ENCODE measurements at places on chromosomes 16 and 17.

DNA sequence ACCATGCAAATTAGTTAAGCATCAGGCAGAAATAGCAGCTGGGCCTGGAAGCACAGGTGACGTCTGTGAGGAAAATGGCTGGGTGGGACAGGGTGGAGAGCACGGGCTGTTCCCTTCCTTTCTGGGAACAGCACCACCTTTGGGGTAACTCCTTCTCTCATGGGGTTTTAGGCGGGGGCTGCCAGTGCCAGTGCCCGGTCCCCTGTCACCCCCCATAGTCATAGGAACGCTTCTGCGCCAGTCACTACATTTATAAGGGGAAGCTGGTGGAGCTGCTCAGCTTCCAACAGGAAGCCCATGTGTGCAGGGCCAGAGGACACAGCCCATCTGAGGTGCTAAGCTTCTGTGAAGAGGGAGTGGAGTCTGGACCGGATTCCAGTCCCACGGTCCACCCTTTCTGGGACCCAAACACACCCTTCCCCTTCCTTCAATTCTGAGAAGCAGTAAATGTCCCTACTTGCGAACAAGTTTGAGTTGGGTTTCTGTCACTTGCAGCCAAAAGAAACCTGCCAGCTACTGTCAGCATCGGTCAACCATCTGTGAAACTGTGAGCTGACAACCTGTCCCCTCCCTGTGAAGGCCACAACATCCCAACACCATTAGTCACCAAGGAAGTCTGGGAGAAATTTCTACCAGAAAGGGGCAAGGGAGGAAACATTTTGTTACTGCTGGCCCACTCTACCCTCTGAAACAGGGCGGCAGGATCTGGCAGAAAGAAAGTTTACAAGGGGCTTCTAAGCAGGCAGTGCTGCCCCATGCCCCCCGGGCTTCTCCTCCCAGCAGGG, 86.0 kb upstream of the AMZ2 start:
- no peak for DNase-seq

GRCh38 chr16:68230176-68230571, 5.8 kb downstream of the ESRP2 start:
- no peak for DNase-seq

DNA sequence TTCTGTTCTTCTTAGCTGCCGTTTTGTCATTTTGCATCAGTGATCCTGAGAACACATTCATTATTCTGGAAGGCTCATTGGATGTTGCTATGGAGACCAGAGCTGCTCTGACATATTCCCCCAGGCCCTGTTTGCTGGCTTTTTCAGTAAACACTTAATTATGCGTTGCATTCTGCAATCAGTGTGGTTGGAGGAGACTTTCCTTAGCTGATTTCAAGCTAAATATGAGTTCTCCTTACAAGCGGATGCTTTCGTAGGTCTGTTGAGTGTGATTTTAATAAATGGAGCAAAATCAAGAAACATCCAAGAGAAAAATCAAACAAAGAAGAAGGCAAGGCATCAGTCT, 38.2 kb upstream of the NUDT7 start:
- DNase-seq = no peak

DNA sequence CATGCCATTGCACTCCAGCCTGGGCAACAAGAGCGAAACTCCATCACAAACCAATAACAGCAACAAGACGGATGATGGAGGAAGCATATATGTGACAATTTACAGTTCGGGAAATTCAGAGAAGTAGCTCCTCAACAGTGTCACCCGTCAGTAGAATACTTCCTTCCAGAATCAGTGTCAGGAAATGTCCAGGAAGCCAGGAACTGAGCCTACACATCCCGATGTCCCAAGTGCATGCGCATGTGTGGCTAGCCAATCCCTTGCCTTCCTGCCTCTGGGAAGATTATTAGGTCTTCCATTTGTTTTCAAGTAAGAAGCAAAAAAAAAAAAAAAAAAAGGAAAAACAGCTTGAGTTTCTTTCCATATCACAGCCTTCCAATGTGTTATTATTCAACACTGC, 1.4 kb upstream of the PITPNC1 start:
- no peak for DNase-seq

- no peak for DNase-seq
Measured at GRCh38 chr17:78722246-78722761, 59.8 kb downstream of the CYTH1 start.

GRCh38 chr17:29469276-29469675, 79.1 kb downstream of the TAOK1 start:
- DNase-seq = no peak

DNA sequence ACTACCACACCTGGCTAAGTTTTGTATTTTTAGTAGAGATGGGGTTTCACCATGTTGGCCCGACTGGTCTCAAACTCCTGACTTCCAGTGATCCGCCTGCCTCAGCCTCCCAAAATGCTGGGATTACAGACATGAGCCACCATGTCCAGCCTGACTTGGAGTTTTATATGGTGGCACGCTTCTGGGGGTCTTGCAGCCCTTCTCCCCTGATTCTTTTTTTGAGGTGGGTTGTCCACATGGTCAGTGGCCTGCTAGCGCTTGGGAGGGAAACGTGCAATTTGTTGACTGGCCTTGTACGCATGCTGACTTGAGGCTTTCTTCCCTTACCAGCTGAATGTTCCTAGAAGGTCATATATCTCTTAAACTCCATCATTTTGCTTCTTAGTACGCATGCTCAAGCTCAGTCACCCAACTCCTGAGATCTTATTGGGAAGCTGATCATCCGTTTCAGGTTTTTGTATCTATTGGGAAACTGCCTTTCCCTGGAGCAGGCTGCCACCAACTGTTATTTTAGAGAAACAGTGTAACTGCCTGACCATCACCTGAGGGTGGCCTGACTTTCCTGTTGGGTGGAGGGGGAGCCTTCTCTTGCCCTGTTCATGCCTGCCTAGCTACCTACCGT, 13.7 kb upstream of the LDHD start:
- no peak for DNase-seq

DNA sequence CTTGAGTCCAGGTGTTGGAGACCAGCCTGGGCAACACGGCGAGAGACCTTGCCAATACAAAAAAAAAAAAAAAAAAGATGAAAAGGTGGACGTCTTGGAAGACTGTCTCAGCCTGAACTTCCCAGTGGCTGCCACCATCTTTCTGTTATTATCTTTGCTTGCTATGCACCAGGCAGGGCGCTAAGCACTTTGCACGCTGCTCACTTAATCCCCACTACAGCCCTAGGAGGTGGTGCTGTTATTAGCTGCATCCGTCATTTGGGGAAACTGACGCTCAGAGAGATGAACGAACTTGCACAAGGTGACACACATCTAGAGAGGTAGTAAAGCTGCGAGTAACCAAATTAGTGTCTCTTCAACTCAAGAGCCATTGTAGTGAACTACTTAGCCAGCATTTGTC, 708 bp upstream of the CPPED1 start:
- DNase-seq = no peak

GRCh38 chr17:33515974-33516373, 222.9 kb upstream of the ASIC2 start:
- DNase-seq = no peak

DNA sequence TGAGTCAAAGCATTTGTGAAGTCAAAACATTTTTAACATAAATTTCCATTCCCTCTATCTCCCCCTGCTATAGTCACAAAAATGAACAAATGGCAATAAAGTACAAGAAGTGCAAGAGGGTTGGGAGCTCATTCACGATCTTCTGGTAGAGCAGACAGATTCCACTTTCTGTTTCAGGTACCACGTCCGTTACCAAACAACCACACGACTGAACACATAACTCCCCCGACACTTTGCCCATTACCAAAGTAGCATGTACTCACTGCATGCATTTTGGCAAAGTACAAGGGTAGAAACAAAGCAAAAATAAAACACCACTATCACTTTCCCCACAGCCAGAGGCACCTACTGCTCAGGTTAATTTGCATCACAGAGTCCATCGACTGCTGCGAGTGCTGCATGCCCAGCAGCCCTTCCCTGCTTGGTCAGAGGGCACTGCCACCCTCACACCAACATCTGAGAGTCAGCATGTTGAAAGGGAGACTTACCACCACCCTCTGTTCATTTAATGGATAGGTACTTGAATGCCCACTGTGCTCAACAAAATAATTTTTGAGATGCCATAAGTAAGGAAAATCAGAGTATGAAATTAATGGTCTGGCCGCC, 150.3 kb upstream of the AXIN2 start:
- DNase-seq = no peak

DNA sequence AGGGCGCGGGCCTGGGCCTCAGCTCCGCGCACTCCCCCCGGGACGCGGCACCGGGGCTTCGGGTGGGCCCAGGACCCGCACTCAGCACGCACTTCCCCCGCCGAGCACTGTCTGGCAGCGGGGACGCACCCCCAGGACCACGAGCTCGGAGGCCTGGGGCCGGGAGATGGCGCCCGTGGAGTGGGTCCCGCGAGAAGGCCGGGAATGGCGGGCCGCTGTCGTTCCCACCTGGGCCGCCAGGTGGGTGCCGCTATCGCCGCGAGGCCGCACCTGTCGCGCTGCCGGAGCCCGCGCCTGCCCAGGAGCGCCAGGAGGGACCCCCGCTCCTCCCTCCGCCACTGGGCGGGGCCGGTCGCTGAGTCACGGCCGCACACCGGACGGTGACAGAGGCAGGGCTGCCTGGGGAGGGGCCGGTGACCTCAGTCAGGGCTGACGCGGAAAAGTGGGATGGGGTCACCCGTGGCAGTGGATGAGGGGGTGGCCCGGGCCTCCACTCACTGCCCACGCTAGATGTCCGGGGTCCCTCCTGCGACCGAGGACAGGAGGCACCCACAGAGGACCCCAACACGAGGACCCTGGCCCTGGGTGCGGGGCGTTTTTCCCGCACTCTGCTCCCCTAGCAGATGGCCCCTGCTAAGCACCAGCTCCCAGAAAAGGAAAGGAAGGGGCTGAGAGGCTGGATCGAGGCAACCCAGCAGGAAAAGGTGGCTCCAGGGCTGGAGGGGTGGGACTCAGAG, 6.9 kb upstream of the ACTG1 start:
- DNase-seq = no peak

DNA sequence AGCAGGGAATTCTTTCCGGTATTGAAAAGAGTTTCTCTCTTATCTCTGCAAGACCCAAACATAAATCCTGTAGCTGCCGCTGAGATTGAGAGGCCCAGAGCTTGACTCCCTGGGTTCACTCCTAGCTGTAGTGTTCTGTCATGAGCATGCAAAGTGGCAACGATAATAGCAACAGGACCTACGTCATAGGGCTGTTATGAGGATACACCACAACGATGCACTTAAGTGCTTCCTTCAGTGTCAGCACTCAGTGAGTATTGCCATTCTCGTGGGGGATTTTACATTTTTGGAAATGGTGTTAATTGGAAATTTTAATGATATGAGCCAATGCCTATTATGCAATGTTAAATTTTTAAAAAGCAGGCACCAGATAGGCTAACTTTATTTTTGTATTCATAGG, 199.8 kb downstream of the CYLD start:
- DNase-seq = no peak

GRCh38 chr17:17944743-17945142, 27.5 kb downstream of the TOM1L2 start:
- no peak for DNase-seq

GRCh38 chr17:52410781-52411180, 252.3 kb upstream of the CA10 start:
- no peak for DNase-seq

DNA sequence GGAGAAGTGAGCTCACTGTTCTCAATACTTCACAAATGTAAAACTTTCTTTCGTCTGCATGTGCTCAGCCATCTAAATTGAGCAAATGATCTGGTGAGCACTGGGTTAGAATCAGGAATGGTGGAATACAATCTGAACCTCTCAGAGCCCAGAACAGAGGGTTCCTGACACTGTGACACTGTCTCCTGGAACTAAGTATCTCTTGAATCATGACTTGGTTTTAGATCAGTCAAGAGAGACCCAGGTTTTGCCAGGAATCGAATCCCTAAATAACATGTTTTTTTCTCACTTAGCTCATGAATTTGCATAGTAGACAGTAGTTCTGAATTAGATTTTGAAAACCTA, 49.3 kb downstream of the SF3B3 start:
- DNase-seq = no peak

DNA sequence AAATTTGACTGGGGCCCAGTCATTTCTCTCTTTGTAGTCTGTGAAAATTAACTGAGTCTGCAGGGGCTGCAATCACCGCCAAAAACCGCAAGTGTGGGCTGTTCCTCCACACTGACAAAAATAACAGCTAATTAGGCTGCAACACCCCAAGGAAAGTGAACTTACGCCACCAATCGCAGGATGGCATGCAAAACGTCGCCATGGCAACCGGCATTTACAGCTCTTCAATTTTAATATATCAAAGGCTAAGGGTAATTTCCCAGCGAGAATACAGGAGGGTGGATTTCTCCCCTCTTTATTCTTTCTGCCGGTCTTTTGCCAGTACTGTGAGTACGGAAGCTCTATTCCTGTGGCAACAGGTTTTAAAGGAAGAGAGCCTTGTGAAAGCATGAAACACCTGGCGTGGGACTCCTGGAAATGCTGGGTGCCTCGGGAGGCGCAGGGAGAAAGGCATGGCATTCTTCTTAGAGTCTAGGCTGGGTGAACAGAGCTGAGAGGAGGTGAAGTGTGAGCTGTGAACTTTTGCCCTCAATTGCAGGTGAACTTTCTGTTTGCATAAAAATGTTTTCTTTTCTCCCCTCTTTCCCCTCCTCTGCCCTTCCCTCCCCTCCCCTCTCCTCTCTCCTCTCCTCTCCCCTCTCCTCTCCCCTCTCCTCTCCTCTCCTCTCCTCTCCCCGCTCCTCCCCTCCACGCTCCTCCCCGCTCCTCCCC, 399.7 kb downstream of the XYLT1 start:
- DNase-seq = peak; percentile 41

DNA sequence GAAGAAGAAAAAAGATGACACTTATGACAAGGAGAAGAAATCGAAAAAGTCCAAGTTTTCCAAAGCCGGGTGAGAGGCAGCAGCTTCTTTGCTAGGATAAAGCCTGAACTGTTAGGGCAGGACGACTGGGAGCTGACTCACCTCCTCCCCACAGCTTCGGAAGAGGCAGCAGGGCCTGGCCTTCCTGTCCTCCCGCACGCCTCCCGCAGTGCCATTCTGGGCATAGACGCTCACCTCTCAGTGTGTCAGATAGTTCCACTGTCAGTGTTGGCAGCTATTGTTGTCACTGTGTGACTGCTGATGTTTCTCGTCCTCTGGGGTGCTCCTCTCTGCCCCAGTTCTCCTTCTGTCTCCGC, 12.6 kb downstream of the UBN1 start:
- no peak for DNase-seq

- no peak for DNase-seq
Measured at GRCh38 chr17:72661116-72661944, 431.2 kb downstream of the SLC39A11 start.

DNA sequence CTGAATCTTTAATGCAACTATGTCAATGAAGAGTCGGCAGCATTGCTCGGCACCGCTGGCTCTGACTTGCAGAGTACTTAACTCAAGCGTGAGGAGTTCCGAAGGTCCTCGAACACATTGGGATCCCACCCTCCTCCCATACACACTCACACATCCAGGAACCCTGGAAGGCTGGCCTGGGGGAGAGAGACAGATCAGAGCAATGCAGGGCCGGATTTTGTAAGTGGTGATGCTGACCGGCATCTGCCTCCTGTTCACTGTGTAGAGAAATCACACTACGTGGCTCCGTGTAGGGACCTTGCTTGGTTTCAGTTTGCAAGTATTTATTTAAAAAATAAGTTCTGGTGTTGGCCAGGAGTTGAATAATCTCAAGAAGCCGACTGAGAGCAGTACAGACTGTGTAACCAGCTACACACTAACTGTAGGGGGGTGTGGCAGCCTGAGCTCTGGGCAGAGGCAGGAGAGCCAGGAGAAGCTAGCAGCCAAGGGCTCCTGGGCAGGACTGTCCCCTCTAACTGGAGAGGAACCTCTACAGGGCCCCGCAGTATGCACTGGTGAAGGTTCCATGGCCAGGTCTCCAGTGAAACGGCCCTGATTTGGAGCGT, 190.2 kb upstream of the TNRC6C start:
- DNase-seq = no peak
